ENCODE measurements at places on chromosomes 2 and 18.
A peak's percentile ranks its signal among the peaks of the same experiment; 100 is the strongest.

DNA sequence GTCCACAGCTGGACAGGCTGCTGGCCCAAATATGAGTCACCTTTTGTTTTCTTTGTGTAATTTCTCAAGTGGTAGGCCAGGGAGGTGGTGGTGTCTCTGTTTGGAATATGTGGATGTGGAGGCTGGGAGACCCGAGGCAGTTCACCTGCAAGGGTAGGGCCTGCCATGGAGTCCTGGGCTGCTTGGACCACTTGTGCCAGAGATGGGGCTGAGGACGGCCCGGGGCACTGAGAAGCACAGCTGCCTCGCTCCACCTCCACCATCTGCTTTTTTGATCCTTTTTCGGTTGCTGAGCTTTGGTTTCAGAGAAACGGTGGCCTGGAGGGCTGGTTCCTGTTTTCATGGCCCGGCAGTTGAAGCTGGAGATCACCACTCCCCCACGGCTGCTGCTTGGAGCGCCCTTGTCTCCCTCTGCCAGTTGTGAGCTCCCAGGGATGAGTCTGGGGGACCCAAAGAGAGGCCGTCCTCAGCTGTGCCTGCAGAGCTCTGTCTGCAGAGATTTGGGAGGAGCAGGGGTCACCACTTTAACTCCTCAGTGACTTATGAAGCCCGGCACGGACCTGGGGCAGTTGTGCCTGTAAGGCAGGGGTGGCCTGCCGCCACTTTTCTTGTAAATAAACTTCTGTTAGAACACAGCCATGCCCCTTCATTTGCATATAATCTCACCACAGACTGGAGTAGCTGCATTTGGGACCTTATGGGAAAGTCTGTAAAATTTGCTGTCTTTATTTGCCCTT is 67.6 kb upstream of the MCFD2 start:
- DNase-seq: no peak

DNA sequence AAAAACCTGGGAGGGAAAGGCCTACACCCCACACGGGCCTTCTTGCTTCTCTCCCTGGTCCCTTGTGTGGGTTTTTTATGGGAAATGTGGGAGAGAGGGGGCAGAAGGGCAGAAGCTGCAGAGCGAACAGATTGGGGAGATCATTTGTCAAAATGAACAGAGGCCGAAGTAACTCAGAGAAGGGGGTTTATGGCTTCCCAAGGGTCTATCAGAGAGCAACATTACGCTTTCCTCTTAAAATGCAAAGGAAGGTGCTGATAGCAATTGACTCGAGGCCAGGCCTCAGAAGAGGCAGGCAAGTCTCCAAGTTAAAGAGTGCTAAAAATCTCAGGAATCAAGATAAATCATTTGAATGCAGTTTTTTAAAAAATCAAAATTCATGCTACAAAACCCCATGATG is 101.5 kb downstream of the SGPP2 start:
- DNase-seq: no peak

DNA sequence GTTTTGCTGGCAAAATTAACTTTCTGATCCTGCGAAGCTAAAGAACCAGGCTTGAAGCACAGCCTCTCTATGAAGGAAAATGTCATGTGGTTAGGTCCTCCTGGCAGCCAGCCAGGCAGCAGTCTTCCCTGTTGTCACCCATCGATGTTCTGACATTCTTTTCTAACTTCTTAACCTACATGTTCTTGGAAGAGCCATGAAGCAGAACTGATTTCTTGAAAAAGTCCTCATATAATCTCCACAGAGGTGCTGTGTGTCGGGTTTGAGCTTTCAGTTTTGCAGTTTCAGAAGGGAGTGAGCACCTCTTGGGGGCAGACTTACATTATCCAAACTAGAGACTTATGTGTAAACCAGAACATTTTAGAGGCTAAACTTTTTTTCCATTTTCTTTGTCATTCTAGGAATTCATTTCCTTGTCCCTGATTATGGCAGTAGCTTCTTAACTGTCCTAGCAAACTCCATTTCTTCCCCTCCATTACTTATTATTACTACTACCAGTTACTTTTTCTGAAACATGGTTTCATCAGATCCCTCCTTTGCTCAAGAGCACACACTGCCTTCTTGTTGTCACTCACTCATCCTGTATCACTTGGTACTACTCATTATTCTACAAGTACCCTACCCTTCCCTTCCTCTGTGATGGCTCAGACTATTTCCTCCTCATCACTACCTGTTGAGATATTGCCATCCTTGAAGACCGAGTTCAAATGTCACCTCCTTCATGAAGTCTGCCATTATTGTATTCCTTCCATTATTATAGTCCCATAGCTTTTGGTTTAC is 31.1 kb downstream of the DOK1 start:
- peak; percentile 54 for DNase-seq

- DNase-seq: no peak
Measured at GRCh38 chr2:137383391-137383790, 580.9 kb upstream of the HNMT start.

GRCh38 chr2:96301865-96302264 is 3.5 kb downstream of the SNRNP200 start:
- no peak for DNase-seq

- DNase-seq: no peak
Measured at GRCh38 chr18:39909706-39910105, 2045.3 kb upstream of the PIK3C3 start.

GRCh38 chr2:8750221-8750620 is 68.4 kb downstream of the ID2 start:
- no peak for DNase-seq

GRCh38 chr2:207939342-207940108 is 85.8 kb downstream of the PLEKHM3 start:
- no peak for DNase-seq

DNA sequence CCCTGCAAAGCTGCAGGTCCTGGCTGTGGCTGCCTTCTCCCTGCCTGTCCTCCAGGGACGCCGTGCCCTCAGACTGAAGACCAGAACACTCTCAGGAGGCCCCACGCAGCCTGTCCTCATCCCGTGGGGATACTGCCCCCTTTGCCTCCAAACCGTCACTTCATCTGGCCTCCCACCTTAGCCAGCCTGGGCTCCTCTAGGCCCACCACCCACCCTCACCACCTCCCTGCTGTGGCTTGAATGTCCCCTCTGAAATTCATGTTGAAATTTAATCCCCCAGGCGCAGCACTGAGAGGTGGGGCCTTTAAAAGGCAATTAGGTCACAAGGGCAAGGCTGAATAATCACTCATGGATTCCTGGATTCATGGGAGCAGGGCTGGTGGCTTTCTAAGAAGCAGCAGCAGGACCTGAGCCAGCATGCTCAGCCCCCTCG is 198.2 kb downstream of the SEPTIN10 start:
- DNase-seq: no peak

GRCh38 chr18:76621226-76621625 is 126.2 kb upstream of the ZNF516 start:
- no peak for DNase-seq

- DNase-seq: no peak
Measured at GRCh38 chr2:25920336-25920735, 42.0 kb upstream of the ASXL2 start.

- DNase-seq: no peak
Measured at GRCh38 chr2:104425850-104426595, 427.9 kb upstream of the POU3F3 start.

- DNase-seq: no peak
Measured at GRCh38 chr18:75362435-75362834, 65.1 kb downstream of the SMIM21 start.

DNA sequence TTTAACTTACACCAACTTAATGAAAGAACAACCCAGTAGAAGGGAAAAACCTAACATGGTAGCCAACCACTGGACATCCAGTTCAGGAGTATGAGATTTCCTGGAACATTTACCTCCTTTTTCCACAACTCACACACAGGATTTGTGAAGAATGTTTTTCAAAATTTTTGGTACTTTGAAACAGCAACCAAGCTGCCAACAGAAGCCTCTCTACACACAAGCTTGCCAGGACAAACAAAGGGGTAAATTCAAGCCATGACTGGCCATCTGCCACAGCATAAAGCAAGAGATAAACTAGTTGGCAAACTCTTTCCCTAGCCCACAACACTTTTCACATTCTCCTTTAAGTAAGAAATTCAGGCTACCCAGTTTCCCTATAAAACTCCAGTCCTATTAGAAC is 21.4 kb downstream of the MGAT4A start:
- peak; percentile 10 for DNase-seq

GRCh38 chr2:8522687-8523086 is 159.2 kb upstream of the ID2 start:
- no peak for DNase-seq

GRCh38 chr2:159728629-159729028 is 16.3 kb downstream of the MARCHF7 start:
- DNase-seq: no peak

- DNase-seq: peak; percentile 11
Measured at GRCh38 chr2:144431392-144431783, 88.5 kb downstream of the ZEB2 start.

GRCh38 chr18:37258819-37259218 is 306.8 kb downstream of the CELF4 start:
- no peak for DNase-seq

DNA sequence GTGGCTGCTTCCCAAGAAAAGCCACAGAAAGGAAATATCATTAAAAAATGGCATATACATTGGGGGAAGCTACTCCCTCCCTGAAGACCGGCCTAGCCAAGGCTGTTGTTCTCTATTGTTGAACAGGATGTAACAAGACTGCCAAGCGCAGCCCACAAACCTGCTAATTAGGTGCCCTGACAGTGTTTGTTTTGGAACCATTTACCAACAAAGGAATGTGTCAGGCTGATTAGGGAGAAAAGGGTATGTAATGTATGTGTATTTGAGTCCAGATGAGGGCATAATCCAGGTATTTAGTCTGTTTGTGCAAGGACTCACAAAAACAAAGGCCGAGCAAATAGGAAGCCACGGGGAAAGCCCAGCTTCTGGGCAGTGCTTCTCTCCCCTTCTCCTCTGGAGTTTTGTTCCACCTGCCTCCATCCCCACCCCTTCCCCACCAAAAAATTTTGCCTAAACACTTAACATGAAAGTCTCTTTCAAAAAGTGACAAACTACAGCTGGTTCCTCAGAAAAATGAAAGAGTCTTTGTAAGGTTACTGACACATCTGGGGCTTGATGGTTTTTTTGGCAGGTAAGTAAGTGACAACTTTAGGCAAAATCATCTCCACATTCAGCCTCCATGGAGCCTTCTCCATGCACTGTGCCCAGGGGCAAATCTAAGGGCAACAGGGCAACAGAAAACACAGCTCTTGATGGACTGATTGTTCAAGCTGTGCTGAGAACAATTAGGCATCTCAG is 78.3 kb upstream of the FZD5 start:
- DNase-seq: no peak

- no peak for DNase-seq
Measured at GRCh38 chr2:14428056-14428455, 204.5 kb upstream of the LRATD1 start.

DNA sequence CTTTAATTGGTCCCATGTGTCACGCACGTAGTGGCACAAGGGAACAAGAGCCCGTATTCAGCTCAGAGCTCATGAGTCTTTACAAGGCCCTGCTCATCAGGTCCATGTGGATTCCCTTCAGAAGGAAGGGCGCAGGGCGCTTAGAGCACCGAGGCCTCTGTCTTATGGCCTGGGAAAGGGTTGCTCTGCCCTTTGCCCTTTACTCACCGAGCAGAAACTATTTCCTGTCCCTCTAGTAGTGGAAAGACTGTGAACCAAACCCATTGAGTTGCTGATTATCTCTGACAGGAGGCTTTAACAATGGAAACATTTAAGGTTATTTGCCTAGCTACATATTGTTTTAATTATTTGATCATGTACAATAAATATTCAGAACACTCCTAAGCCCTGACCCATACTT is 102.0 kb upstream of the ACAA2 start:
- no peak for DNase-seq

DNA sequence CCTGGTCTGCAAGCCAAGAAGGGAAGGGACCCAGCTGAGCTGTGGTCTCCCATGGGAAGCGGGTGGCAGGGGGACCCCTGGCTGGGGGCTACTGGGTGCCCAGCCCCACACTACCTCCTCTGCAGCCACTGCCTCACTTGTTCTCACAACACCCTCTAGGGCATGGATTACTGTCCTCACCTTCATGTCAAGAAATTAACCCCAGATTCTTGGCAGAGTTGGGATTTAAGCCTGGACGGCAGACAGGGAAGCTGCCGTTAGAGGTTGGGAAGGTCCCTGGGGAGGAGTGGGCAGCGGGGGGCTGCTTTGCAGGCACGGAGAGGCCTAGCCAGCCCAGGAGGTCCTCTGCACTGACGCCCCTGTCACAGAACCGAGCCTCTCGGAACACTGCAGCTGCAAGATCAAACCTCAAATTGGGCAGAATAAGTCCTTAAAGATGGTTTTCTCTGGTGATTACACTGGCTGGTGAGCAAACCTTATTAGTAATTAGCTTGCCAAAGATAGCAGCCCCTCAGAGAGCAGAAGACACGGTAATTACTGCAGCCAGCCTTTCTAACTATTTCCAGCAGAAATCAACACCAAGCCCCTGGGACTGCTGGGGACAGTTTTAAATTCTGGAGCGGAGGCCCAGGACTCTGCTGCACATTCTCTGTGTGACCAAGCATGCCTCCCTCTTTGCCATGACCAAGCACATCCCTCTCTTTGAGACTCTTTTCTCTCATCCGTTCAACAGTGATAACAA is 35.9 kb downstream of the KCNF1 start:
- DNase-seq: no peak

DNA sequence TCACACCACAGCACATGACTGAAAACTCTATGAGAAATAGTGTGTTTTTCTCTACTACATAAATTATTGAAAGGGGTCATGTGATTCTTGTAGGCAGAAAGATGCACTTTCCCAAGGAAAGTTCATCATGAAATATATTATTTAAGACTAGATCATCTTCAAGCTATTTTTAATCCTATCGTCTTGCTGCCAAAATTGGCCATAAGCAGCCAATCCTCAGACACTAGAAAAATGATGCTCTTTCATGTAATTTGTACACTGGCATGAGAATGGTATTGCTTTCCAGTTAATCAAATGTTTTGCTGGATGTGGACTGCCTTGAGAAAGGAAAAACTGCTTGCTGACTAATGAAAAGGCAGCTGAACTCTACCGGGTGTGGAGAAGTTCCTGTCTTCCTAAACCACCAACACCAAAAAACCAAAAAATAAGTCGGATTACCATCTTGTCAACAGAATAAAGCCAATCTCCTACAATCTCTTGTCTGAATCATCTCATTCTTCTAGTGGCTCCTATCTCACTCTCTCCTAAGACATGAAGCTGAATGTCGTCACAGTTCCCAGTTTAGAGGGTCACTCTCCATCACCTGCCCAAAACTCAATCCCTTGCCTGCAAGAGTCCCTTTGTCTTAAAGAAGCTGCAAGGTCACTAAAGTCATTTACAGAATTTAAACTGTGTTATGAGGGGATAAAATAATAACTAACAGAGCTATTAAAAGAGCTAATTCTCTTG is 5.3 kb downstream of the BCL2 start:
- DNase-seq: no peak

DNA sequence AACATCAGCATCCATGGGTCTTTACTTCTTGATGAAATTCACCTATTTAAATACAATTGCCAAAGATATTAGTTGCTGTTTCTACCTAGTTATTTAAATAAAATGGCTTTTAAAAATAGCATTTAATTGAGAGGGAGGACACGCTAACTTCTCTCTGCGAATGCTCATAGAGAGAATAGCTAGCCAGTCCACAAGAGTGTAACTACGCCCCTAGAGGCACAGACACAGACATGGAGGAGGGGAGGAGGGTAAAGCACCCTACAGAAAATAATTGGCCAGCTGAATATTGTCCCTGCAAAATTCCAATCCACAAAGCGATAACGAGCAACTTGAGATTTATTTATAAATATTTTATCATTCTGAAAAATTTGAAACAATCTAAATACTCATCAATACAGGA is 97.0 kb upstream of the PAPOLG start:
- DNase-seq: no peak
